ENCODE measurements at places on chromosomes 1 and 21. TPM values are rescaled to one million over a fixed set of nuclear protein-coding genes. Genes with fewer than 3 reads are reported as not detected.

Gene OBSCN
- 273 TPM for total RNA-seq

Gene FAM78B
- total RNA-seq, result 2.9 TPM

Gene TSSK3
- 1.7 TPM for total RNA-seq

GRCh38 chr1:46510341-46510997 lies 20.8 kb downstream of the DMBX1 start:
- DNase-seq, result no peak
- H3K27ac ChIP-seq, result no peak overlapping the region
- no peak overlapping the region for H3K4me3 ChIP-seq
- no peaks in the 10 kb centered on the region for H3K36me3 ChIP-seq
- H3K4me1 ChIP-seq, result no peaks in the 10 kb centered on the region

- peaks cover under 1% of the 10 kb centered on the region for H3K4me1 ChIP-seq
- no peak overlapping the region for H3K4me3 ChIP-seq
- no peak for DNase-seq
Measured at GRCh38 chr1:1085171-1085841, 11.2 kb upstream of the RNF223 start.
